ENCODE measurements at places on chromosomes 3 and 15. TPM values are rescaled to one million over a fixed set of nuclear protein-coding genes. Genes with fewer than 3 reads are reported as not detected.

- DNase-seq: no peak
Measured at GRCh38 chr3:30473374-30474051, 132.9 kb upstream of the TGFBR2 start.

GRCh38 chr3:135878501-135878900, 87.0 kb upstream of the PPP2R3A start:
- no peak for DNase-seq

Gene BCHE
- not detected for total RNA-seq

Gene GPR149
- not detected for total RNA-seq

GRCh38 chr3:50687127-50687751, 12.5 kb downstream of the DOCK3 start:
- DNase-seq: no peak

DNA sequence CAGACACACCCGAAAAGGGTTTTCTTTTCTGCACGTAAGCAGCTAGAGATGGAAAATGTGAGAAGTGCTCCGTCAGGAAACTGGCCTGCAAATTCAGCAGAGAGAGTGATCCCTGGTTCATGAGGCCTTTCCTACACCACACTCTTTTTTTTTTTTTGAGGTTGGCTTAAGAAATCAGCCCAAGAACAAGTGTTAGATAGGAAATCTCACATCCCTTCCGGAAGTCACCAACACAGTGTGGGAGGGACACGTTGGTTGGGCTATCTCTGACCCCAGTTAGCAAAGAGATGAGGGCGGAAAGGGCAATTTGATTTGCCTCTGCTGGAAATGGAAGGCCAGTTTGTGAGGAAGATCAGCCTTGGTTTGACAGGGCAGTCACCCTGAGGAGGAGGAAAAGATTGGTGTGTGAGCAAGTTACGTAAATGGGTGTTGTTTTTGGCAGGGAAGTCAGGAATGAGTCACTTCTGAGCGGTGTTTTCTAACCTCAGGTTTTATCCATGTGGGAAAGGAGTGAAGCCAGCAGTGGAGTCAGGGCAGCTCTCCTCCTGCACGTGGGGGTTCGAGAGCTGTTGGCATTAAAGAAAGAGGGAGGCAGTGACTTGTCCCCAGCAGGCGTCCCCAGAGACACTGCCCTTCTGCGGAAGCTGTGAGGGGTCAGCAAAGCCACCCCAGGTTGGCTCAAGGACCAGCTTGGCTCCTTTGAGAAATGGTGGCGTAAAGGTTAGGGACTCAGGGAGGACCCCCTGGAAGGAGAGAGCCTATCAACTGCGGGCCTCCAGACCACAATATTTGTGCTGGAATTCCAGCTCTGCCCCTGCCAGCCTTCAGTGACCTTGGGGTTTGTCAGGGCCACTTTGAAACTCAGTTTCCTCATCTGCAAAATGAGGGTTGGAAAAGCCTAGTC, 237.6 kb upstream of the BHLHE40 start:
- DNase-seq: peak; percentile 23

DNA sequence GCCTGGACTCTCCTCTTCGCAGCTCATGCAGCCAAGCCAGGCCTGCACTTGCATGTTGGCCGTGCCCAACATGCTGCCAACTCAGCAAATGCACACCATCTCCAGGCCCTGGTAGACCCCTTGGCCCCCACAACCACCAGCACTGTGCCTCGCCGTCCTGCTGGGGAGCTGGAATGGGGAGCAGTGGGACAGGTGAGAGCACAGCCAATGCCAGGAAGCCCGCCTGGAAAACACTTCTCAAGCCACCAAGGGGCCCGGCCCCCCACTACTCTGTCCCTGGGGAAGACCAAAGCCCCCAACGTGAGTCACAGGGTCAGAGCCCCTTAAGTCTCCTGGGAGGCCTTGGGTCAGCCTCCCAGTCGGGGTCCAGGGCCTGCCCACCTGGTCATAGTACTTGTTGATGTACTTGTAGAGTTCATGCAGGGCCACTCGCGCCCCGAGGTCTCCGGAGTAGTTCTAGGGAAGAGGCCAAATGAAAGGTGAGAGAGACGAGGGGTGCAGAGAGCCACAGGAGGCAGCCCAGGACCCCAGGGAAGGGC, 24.5 kb downstream of the PLXNB1 start:
- DNase-seq: no peak

DNA sequence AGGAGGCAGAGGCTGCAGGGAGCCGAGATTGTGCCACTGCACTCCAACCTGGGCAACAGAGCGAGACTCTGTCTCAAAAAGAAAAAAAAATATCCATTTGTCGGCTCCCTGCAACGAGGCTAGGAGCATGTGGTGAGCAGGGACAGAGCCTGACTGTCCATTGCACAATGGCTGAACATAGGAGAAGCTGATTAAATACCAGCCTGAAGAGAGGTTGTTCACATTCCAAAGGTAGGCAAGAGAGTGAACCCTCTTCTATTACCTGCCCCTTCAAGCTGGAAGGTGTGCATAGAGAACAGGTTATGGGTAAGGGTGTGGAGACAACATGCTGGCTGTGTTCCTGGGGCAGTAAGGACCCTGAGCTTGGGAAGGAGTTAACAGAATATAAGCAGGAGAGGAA, 78.7 kb downstream of the DAPK2 start:
- no peak for DNase-seq

Gene LRRC2
- total RNA-seq: not detected

DNA sequence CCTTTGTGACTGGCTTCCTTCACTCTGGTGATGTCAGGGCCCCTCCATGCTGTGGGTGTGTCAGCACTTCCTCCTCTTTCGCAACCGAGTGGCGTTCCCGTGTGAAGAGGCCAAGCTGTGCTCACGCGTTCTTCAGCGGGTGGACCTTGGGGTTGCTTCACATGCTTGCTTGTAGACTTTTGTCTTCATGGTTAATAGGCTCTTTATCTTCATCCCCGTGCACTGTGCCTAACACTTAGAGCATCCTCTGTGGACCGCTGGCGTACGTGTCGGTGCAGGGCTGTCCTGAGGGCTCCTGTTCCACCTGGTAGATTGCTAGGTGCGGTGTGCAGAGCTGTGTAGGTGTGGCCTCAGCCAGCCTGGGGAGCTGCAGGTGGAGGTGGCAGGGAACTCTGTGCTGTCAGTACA, 182.3 kb downstream of the OR4M2 start:
- no peak for DNase-seq

Gene SLC4A7
- total RNA-seq: 45.7 TPM

- no peak for DNase-seq
Measured at GRCh38 chr3:134600206-134600605, 50.6 kb downstream of the KY start.

DNA sequence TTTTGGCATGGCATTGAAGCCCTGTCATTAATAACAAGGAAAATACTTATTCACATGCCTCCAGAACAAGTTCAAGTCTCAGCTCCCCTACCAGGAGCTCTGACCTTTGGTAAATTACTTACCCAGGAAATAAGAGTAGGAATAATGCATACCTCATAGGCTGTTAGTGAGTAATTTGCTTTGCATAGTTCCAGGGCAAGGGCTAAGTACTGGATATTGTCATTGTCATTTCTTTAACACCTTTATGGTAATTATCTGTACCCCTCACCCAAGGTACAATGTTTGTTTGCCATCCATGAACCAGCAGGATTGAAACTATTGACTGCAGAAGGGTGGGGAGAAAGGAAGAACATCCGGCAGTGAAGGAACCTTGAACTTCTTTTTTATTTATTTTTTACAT, 148.5 kb downstream of the SOX2 start:
- DNase-seq: no peak

Gene ZNF80
- total RNA-seq: 0.82 TPM

- DNase-seq: no peak
Measured at GRCh38 chr15:57323806-57324589, 52.3 kb upstream of the CGNL1 start.

GRCh38 chr15:52559575-52559974, 9.3 kb downstream of the ARPP19 start:
- DNase-seq: peak; percentile 8

Gene KIF7
- total RNA-seq: 3.4 TPM

Gene PLCL2
- total RNA-seq: 19.1 TPM

DNA sequence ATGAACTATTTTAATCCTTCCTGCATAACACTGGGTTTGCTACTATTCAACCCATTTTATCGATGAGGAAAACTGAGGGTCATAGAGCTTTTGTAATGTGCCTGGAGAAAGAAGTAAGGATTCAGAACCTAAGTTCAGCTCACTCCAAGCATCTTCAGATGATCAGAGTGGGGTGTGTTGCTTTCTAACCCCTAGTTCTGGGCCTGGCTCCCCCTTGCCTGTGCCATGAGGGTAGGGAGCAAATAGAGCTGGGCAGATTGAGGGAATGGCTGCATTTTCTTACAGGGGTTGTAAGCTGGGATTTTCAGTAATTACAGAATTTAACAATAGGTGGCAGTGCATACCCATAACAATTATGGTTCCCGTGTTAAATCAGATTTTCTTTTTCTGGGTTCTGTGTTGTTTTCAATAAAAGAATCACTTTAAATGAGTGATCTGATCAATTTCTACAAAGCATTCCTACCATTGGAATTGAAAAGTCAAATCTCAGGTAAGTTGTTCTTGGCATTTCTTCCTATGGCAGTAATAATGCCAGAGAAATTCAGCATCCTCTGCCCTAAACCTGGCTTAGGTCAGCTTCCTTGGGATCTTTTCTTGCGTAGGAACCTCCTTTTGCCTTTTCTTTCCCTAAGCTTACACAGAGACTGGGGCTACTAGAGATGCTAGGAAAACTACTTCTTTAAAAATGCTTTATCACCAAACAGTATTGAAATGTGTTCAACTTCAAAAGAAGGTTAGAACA, 103.8 kb upstream of the IL12A start:
- no peak for DNase-seq

DNA sequence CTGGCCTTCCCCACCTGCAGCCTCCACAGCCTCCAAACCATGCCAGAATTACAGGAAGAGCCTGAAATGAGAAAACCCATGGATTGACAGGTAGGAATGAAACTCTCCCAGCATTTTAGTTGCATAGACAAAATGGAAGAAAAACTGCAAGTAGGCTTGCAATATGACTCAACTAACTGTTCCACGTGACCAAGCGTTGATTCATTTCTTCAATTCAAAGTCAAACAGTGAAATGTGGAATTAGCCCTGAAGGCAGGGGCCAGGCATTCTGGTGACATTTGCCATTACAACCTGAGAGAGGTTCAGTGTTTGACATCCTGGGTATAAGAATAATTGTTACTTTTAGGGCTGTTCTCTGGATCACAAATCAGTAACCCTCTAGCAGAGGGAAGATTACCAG, 676.5 kb upstream of the CFAP20DC start:
- no peak for DNase-seq

- DNase-seq: no peak
Measured at GRCh38 chr3:126342991-126343648, 14.1 kb downstream of the KLF15 start.

DNA sequence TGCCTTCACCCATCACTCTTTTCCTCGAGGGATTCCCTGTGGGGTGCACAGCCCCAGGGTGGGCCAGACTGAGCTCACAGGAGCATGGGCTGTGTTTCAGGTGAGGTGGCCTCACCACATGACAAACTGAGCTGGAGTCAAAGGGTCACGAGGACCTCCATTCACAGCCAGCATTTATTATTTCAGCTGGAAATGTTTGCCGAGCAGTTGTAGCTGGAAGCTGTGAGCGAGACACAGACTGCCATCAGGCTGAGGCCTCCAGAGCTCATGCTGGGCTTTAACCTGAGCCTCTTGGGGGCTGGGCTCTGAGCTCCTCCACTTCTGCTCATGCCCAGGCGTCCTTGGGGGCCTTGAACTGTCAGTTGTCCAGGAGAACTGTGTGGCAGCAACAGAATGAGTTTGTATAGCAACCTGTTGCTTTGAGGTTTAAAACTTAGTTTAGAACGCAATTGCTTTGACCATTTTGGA, 57.5 kb downstream of the FLNB start:
- no peak for DNase-seq

Gene HTD2
- 13.0 TPM for total RNA-seq

DNA sequence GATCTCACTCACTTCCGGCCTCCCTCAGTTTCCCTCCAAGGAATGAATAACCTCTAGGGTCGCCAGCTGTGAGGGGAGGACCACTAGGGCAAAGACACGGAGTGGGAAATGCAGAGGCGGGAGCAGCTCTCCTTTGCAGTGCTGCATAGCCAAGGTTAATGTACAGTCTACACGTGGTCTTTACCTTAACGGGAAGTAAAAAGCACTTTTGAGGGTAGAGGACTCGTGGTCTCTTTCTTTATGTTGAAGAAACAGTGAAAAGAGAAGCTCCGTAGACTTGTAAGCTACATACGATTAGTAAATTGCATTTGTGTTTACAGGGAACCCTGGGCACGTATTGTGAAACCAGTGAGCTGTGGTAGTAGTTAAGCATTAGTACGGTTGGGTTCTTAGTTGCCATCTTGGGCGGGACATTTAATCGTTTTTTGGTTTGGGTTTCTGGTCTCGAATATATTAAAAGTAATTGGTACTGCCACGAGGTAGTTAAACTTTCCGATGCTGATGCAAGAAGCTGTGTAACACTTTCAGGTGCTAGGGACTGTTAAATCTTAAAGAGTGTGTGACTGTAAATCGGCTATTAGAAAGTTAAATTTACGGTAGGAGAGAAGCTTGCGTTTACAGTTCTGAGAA, 828 bp downstream of the U2SURP start:
- DNase-seq: peak; percentile 7

DNA sequence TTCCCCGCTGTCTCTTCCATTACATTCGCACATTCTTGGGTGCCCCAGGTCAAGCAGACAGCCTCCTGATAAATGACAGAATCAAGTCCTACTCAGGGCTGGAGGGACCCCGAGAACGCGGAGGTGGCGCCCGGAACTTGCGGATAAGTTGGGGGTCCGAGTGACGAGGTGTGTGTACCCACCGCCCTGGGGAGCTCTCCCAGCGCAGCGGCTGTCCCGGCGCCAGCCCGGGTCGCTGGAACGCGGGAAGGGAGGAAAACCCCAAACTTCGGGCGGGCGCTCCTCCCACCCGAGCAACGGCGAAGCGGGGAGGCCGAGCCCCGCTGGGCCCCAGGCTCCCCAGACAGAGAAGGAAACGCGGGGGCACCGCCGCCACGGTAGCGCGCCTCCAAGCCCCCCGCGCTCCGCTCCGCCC, 550 bp downstream of the CLN6 start:
- no peak for DNase-seq

- DNase-seq: no peak
Measured at GRCh38 chr3:11898611-11899325, 52.1 kb upstream of the TAMM41 start.

Gene RTP1
- not detected for total RNA-seq

DNA sequence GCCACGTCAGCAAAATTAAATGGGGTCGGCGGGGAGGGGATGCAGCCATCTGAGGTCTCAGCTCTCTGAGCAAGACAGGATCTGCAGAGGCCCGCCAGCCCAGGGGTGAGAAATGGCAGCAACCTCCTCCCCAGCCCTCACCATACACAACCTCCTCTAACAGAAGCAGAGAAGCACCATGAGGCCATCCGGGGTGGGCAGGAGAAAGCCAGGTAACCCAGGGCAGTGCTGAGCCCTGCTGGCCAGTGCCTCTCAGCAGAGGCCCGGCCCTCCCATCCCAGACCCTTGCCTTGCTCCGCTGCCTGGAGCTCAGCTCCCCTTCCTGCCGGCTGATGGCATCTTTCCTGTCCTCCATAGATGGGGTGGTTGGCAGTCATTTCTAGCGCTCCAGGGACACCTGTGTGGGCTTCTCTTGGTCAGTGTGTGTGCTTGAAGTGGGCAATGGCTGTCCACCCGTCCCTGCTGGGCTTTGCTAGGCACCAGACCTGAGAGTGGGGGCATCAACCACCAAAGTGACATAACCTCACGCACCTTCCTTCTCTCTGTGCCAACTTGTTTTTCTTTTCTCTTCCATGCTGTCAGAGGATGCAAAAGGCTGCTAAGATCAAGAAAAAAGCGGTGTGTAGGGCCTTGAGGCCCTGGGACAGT, 175.8 kb downstream of the NSMCE3 start:
- no peak for DNase-seq

- no peak for DNase-seq
Measured at GRCh38 chr15:66072616-66073361, 180.8 kb downstream of the MEGF11 start.

Gene CHCHD4
- total RNA-seq: 29.8 TPM

GRCh38 chr3:38130631-38131065, 6.3 kb downstream of the ACAA1 start:
- DNase-seq: no peak
